Inflammatory macrophage treated with lipopolysaccharide for 1 hour (primary cell): ENCODE measurements at places on chromosomes 1 and 21.

DNA sequence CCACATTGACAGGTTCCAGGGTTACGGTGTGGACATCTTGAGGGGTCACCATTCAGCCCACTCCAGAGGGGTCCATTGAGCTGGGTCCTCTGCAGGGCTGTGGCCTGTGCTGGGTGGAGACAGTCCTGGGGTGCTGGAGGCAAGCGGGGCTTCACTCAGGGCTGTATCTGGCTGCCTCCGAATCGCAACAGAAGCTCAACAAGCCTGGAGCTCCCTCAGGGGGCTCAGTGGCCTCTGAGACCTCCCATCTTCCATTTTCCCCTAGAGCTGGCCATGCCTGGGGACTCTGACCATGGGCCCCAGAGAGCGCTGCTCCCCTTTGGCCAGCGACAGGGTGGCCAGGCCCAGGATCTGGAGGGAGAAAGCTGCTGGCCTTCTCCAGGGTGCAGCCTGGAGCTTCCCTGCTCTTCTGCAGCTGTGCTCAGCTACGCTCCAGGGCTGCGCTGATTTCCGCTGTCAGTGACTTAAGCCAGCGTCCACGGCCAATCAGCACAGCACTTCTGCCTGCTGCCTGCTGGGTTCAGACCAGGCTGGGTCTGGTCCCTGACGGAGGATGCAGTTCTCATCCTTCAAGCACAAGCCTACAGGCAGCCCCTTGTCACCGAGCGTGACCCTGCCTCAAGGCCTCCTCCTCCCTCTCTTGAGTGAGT is 45.0 kb upstream of the ADARB1 start:
- DNase-seq: no peak

DNA sequence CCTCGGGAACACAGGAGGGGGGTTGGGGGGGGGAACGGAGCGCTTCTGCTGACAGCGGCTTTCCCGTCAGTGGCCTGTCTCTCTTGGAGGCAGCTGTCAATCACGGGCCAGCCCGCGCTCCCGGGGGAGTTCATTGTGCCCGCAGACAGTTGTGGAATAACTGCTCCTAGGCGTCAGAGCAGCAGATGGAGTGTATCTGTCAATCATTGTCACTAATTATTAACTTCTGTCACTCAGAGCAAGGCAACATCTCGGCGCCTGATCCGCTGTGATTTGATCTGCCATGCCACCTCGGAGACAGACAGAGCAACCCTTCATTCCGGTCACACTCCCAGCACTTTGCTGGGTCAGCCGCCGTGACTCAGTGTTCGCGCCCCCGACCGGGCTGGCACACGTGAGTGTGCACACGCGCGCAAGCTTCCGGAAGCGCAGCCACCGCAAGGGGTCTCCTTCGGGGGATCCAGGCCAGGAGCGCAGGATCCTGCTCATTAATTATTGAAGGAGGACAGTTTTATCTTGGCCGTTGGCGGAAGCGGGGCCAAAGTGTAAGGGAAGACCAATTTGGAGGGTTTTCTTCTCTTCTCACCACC is 75.8 kb downstream of the RRAGC start:
- DNase-seq: no peak

GRCh38 chr21:32641710-32642698 is 29.8 kb upstream of the CFAP298 start:
- DNase-seq: no peak

- no peak for DNase-seq
These were observed 1.1 kb downstream of the PBX1 start for GRCh38 chr1:164560121-164560541.

GRCh38 chr21:26956813-26957212 is 10.1 kb downstream of the ADAMTS5 start:
- DNase-seq: no peak
